ENCODE measurements at places on chromosomes 2 and 18.

- no peak for DNase-seq
These were observed 285.1 kb downstream of the SLC4A3 start for GRCh38 chr2:219912491-219912921.

- no peak for DNase-seq
These were observed 94.6 kb downstream of the CD226 start for GRCh38 chr18:69853051-69853450.

DNA sequence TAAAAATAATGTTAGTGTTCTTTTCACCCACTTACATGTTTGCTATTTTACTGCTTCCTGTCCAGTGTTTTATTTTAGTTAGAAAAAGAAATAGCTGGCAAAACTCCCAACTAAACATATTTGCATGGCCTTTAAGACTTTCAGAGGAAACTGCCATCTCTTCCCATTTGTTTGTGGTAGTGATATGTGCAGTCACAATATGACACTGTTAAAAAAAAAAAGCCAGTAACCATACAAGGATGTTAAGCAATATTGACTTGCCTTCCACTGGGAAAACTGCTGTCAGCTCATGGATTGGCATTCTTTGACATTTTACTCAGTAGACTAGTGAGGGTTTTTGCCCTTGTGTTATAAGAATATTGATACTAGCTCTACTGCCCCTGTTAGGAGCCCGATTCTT is 29.1 kb downstream of the XIRP2 start:
- no peak for DNase-seq

- peak; percentile 23 for DNase-seq
These were observed 1.8 kb downstream of the ENOSF1 start for GRCh38 chr18:710418-711300.

DNA sequence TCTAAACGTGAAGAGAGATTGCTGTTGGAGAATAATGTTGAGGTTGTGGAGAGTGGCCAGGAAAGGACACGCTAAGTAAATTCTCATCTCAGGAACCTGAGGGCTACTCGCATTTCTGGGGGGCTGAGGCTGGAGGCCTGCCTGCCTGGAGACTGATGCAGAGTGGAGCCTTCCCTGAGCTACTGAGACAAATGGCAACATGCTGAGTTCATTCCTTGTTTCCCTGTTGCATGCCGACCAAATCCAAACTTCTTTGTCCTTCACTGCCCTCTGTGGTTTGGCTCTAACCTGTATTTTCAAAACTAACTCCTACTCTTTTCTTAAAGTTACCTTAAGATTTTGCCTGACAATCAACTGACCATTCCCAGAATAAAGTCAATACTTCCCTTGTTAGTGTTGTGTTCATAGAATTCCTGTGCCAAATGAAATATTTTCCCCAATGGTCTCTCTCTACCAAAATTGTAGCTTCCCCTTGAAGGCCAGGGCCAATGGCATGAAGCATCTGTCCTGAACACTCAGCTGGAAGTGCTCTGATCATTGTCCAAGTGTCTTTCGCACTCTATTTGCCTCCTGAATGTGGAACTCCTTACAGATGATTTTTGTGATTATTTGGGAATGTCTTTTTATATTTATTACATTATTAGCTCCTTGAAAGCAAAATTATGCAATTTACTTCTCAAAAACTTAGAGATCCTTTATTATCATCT is 1085.6 kb downstream of the SOCS6 start:
- DNase-seq, result no peak

DNA sequence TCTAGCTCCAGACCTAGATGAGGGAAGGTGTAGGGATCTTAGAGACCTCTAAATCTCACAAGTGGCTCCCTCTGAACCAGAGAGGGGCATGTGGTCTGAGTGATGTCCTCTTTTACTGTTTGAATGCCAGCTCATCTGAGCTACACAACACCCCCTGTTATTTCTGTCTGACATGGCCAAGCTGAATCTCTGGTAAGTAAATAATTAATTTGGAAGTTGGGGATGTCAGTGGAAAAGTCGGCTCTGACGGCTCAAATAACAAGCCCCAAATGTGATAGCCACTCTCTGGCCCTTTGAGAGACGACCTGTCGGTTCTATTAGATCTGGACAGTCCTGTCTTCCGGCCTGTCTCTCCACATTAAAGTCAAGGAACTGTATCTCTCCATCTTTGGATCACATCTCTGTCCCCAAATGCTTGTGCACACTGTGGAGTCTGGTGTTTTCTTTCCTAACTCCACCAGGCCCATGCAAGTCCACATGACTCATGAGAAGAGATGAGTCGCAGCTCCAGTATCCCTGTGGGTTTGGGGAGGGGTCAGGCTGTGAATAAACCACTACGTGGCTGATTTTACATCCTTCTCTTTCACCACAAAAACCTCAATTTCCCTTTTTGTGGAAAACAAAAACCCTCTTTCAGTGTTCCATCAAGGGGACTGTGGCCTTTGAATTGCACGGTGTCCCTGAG is 52.5 kb downstream of the SETBP1 start:
- DNase-seq, result no peak

DNA sequence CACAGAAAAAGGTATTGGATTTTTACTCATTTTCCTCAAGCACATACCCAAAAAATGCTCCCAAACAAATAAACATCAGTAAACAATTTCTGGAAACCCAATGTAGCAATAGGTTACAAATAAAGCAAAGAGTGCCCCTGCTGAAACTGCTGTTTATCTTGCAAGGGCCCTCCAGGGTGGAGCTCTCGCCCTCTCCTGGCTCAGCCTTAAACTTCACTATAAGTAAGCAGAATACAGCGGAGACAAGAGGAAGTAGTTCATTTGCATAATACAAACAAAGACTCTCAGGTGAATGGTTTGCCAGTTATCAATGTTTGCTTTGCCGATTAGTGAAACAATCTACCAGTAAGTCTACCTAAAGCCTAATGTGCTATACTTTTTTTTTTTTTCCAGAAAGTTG is 437.6 kb downstream of the DLGAP1 start:
- no peak for DNase-seq

GRCh38 chr2:237882510-237883481 is 23.4 kb downstream of the RAMP1 start:
- DNase-seq, result no peak

GRCh38 chr2:191783416-191783815 is 63.5 kb downstream of the CAVIN2 start:
- no peak for DNase-seq

DNA sequence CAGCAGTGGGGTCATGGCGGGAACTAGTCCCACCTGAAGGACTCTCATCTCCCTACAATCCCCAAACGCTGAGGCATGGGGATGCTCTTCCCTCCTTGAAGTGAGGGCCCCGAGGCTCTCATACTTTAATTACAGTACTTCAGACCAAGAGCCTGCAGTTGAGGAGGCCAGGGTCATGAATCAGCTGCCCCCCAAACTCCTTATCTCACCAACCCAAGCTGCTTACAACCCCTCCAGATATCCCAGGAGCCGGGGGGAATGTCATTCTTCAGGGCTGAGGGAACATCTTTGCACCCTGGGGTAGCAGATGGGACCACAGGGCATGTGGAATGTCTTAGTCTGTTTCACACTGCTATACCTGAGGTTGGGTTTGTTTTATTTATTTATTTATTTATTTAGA is 2.8 kb upstream of the CAPN10 start:
- DNase-seq, result no peak

DNA sequence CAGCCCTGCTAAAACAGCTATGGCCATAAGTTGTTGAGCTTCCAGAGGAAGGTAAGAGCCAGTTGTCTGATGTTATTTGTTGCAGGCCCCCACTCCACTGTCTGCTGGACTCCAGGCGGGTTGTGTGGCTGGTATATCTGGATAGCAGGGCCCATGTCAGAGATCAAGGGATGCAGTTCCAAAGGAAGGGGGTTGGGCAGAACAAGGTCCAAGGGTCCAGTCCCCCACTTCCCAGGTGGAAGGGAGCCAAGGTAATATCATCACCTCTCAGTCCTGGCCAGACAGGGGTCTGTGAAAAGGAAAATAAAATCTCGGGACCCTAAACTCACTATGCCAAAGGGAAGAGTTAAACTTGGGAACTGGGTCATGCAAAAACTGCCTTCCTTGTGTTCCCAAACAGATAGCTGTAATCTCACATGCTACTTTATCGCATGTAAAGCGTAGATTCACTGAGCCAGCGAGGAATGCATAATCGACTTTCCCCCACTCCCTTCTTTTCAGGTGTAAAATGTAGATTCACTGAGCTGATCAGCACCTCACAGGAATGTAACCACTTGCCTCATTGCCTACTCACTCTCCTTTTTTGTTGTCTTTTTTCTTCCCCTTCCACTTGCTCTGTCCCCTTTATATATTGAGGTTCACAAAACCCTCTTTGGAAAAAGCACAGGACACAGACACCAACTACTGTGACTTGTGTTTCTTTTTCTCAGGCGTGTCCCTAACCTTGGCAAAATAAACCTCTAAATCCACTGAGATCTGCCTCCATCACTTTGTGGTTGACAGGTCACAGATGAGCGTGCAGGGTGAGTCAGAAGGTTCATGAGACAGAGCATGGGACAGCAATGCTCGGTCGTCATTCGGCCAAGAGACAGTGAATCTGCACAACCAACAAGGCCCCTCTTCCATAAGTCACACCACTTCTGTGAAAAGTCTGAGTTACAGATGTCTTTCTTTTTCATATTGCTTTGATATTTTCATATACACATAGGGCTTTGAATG is 255.3 kb upstream of the SIX2 start:
- DNase-seq, result no peak

Measured in hematopoietic multipotent progenitor cell treated with erythropoietin and hydrocortisone succinate and interleukin-3 and kit ligand, for 15 days (in vitro differentiated cells).